T-helper 9 cell (primary cell): ENCODE measurements at places on chromosomes 5 and 9.

- DNase-seq: no peak
Measured at GRCh38 chr9:123246534-123246933, 21.9 kb downstream of the STRBP start.

DNA sequence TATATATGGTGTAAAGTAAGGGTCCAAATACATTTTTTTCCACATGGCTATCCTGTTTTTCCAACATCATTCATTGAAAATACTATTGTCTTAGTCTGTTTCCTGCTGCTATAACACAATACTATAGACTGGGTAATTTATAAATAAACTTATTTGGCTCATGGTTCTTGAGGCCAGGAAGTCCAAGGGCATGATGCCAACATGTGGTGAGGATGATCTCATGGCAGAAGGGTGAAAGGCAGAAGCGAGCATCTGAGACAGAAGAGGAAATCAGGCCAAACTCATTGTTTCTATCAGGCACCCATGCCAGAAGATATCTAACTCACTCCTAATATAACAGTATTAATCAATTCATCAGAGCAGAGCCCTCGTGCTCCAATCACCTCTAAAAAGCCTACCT lies 42.6 kb downstream of the ANKRD55 start:
- DNase-seq: no peak

- DNase-seq: no peak
Measured at GRCh38 chr5:174623433-174624019, 100.9 kb upstream of the MSX2 start.

DNA sequence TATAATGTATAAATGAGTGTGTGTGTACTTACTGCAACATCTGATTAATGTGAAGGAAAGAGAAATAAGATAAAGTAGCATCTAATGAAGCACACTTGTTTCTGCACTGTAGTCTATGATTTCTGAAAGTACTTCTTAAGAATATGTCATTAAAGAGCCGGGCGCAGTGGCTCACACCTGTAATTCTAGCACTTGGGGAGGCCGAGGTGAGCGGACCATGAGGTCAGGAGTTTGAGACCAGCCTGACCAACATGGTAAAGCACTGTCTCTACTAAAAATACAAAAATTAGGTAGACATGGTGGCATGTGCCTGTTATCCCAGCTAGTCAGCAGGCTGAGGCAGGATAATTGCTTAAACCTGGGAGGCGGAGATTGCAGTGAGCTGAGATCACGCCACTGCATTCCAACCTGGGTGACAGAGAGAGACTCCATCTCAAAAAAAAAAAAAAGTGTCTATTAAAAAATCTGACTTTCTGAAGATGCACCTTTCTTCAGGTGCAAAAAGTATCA lies 556.9 kb downstream of the PTPRD start:
- DNase-seq: no peak

- DNase-seq: no peak
Measured at GRCh38 chr5:170523142-170523551, 19.3 kb downstream of the KCNIP1 start.

DNA sequence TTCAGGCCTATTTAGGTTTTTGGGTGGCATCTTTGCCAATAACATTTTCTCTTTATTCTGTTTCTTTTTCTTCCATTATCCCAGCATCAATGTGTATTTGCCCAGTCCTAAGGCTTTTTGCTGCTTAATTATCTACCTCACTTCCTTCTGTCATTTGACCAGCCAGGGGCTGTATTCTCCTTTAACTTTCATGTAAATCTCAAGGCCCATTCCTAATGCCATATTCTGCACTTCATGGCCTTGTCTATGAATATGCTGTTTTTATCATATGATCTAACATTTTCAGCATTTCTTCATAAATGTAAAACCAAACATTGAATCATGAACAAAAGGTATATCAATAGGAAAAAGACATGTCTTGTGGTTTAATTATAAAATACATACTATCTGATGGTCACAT lies 108.7 kb downstream of the SSBP2 start:
- DNase-seq: no peak

- no peak for DNase-seq
Measured at GRCh38 chr9:126448136-126448535, 121.5 kb downstream of the MVB12B start.

DNA sequence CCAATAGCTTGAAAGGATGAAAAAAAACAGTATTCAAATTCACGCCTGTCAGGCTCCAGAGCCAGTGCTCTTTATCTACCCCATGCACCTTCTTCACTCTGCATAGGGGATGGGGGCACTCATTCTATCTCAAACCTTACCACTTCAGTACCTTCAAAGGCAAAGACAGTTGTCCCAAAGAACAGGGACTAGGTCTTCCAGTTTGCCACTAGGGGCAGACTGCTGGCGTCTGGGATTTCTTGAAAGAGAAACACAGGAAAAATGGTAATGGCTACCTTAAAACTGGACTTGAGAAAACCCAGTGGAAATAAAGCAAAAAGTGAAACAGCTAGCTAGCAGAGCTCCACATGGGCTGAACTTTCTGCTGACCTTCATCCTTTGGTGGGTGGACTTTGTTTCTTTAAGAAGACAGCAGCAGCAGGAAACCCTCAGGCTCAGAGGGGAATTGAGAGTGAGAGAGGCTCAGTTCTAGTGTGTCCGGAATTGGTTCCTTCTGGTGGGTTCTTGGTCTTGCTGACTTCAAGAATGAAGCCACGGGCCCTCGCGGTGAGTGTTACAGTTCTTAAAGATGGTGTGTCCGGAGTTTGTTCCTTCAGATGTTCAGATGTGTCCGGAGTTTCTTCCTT lies 41.0 kb upstream of the SLC36A1 start:
- no peak for DNase-seq

DNA sequence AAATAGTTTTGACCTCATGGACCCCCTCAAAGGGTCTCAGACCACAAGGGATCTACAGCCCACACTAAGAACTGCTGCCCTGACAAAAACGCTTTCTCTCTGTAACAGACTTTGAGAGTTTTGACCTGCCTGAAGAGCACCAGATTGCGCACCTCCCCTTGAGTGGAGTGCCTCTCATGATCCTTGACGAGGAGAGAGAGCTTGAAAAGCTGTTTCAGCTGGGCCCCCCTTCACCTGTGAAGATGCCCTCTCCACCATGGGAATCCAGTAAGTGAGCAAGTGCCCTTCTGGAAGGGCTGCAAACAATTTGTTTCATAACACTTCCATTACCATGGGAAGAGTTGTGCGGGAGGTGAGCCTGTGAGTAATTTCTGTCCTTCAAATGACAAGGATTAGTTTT lies 6.0 kb downstream of the PTTG1 start:
- DNase-seq: no peak
